ENCODE measurements at places on chromosomes 16 and 17.

- DNase-seq: no peak
Measured at GRCh38 chr17:8629371-8630226, 926 bp downstream of the MYH10 start.

DNA sequence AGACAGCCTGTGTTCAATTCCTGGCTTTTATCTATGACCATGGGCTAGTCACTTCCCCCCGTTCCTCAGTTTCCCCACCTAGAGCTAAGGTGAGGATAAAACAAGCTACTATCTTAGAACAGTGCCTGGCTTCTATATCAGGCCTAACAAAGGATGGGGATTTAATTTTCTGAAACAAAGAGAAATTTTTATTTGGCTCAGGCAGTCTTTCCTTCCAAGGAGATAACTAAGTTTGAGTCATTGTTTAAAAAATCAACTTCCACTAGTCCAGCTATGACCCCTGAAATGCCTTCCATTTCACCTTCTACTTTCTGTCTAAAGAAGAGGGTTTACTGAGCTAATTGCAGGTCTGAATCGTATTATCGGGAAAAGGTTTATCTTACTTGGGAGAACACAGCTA, 99.0 kb downstream of the CMIP start:
- DNase-seq: no peak

DNA sequence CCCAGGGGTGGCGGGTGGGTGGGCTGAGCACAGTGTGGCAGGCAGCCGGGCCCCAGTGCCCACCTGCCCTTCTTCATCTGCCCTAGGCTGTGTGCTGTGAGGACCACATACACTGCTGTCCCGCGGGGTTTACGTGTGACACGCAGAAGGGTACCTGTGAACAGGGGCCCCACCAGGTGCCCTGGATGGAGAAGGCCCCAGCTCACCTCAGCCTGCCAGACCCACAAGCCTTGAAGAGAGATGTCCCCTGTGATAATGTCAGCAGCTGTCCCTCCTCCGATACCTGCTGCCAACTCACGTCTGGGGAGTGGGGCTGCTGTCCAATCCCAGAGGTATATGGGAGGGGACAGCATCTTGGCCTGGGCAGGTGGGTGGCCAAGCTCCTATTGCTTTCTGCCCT, 6.4 kb downstream of the GRN start:
- no peak for DNase-seq

- DNase-seq: no peak
Measured at GRCh38 chr17:5706577-5707210, 122.4 kb upstream of the NLRP1 start.

DNA sequence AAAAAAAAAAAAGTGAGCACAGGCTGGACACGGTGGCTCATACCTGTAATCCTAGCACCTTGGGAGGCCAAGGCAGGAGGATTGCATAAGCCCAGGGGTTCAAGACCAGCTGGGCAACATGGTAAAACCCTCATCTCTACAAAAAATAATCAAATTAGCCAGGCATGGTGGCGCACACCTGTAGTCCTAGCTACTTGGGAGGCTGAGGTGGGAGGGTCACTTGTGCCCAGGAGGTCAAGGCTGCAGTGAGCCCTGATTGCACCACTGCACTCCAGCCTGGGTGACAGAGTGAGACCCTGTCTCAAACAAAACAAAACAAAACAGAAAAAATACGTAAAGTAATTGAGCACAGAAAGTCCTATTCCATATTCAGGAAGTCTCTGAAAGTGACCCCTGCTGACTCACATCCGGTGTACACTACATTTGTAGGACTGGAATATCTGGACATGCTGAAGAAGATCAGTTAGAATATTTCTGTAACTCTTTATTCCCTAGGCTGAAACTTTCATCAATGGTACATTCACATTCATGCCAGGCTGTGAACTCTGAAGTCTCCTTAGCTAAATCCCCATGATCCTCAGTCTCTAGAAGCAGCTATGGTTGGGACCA, 66.0 kb upstream of the HAS3 start:
- no peak for DNase-seq

GRCh38 chr17:72931163-72931562, 161.3 kb downstream of the SLC39A11 start:
- no peak for DNase-seq

GRCh38 chr17:41003926-41004325, 4.2 kb upstream of the KRTAP3-2 start:
- DNase-seq: no peak

DNA sequence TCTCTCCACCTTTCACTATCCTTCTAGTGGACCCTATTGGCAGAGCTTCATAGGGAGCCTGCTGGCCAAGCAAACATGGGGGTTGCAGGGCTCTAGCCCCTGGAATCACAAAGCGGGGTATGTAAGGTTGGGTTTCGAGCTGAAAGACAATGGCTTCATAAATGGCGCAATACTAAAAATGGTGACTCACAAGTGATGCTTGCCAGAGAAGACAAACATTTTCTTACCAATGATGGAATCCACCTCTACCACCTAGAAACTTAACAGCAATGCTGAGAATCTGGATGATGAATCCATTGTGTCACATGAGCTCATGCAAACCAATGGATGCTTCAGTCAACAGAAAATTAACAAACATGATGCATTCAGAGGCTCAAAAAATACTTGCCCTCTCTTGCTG, 375.3 kb upstream of the PSMD7 start:
- DNase-seq: no peak

DNA sequence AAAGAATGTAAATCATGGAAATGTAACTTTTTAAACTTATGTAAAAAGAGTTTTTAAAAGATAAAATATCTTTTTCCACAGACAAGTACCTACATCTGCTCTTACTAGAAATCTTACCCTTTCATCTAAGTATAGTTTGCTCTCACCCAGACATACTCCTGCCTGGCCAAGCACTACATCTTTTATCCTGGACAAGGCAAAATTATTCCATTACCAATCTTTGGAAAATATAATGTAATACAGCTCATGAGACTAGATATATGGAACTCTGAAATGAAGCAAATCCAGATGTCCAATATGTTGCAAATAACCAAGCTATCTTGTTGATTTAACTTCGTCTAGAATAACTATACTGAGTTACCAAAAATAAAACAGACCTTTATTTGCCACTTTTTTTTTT, 50.0 kb downstream of the VMP1 start:
- no peak for DNase-seq

- DNase-seq: no peak
Measured at GRCh38 chr17:57105591-57105990, 20.5 kb downstream of the AKAP1 start.

DNA sequence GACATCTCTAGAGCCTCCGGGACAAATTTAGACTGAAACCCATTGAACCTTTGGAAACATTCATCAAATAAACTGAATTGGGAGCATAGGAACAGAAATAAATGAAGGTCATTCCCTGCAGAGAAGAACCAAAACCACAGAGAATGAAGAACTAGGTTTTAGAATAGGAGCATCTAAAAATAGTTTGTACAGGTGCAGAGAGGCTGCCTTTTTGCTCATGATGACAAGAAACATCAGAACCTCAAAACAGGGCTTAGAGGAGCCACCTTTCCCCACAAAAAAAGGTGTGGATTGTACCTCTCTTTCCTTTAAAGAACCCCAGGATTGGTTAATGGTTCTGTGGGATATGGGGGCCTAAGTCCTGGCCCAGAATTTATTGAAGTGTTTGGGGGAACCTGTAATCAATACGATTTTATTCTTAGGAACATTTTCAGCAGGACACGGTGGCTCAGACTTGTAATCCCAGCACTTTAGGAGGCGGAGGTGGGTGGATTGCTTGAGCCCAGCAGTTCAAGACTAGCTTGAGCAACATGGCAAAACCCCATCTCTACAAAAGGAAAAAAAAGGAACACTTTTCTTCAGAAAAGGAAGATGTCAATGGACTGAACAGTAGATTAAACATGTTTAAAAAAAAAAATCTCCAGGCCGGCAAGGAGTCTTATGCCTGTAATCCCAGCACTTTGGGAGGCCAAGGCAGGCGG, 37.7 kb upstream of the SLC47A1 start:
- DNase-seq: no peak

DNA sequence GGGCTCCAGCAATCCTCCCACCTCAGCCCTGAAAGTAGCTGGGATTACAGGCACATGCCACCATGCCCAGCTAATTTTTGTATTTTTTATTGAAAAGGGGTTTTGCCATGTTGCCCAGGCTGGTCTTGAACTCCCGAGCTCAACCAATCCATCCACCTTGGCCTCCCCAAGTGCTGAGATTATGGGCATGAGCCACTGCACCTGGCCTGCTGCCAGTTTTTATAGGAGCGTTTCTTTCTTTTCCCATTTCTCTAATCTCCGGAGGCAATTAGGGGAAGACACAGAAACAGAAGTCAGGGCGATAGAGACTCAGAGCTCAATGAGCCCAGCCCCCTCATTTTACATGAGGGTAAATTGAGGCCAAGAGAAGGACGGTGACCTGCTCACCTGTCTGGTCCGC, 10.4 kb downstream of the MGAT5B start:
- DNase-seq: no peak

GRCh38 chr17:8843344-8843743, 24.1 kb downstream of the PIK3R6 start:
- no peak for DNase-seq

DNA sequence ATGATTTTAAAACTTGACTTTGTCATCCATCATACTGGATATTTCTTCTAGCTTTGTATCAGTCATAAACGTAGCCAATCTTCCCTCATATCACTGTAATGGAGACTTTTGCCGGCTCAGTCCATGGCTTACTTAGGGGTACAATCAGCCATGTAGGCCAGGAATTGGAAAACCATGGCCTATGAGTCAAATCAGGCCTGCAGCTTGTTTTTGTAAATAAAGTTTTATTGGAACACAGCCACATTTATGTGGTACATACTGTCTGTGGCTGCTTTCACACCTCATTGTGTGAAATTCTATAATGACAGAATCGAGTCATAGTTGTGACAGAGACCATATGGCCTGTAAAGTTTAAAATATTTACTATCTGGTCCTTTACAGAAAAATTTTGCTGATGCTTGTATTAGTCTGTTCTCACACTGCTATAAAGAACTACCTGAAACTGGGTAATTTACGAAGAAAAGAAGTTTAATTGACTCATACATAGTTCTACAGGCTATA, 64.5 kb upstream of the CDH13 start:
- no peak for DNase-seq

- DNase-seq: no peak
Measured at GRCh38 chr16:50318796-50319578, 49.8 kb downstream of the BRD7 start.

DNA sequence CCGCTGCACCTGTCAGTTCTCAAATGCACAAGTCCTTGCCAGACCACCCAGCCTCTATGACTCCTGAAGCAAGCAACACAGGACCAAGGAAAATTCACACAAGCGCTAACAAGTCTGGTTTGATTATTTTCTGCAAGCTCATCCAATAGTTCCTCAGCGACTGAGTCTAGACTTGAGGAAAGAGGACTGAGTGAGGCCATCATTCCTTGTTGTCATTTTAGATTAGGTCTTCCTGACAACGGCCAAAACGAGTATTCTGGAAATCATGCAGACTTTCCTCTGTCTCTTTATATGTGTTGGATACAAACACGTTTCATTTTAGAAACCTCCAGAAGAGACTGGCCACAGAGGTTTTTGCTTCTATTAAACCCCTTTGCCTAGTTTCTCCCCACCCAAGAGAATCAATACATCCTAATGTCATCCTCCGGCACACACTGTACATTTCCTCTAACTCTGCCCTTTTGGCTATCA, 561 bp downstream of the CCDC47 start:
- no peak for DNase-seq

DNA sequence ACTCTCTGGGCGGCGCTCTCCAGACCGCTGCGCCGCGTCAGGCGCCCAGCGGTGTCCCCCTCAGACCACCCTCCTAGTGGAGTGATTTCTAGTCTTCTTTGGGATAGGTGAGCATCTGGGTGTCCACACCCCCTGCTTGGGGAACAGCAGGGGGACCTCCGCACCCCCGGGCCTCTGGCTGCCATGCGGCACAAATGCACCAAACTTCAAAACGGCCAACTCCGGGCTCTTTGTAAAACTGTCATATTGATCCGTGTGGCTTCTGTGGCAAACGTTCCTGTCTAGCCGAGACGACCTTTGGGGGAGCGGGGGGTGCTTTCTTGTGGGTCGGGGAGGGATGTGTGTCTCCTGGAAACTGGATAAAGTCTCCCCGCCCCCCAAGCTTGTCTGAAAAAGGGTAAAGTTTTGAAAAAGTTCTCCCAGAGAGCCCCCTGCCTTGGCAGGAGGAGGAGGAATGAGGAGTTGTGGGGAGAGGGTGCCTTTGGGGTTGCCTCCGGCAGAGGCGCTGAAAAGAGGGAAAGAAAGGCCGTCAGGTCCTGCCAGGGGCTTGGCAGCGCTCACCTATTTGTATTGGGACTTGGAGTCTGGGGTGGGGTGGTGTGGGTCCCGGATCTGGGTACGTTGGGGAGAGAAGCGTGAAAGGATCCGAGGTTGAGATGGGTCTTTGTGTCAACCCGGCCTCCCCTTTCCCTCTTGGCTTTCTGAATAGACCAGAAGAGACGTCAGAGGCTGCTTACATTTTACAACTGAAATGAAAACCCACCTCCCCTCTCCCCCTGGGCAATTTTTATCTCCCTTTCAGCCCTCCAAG, 2.2 kb upstream of the CHD3 start:
- no peak for DNase-seq

DNA sequence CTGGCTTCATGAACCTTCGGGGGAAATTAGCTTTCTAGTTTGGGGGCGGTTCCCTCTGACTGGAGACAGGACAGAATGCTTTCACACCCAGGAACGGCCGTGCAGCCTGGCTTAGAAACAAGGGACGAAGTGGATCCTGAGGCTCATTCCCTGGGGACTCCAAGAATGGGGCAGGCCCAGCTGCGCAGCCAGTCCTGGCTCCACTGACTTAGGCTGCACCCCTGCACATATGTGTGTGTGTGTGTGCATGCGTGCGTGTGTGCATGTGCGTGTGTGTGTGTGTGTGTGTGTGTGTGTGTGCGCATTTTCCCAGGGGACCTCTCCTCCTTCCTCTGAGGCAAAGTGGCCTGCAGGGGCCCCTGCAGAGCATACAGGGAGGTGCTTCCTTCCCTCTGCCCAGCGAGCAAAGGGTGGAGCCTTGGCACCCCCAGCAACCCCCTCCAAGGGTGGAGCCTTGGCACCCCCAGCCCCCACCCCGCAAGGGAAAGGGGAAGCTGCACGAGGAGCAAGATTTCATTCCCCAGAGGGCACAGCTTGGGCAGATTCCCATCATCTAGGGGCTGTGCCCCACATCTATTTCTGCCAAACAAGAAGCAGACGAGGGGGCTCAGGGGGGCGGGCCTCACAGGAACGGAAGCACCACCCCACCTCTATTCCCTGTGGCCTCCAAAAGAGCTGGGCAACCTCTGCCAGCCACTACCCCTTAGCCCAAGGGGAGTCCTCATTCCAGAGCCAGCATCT, 97.6 kb upstream of the CBX4 start:
- DNase-seq: no peak

GRCh38 chr17:65385071-65385470, 176.4 kb downstream of the AXIN2 start:
- DNase-seq: no peak
